SK-MEL-5 (cell line): ENCODE measurements at places on chromosomes 1 and 21. TPM values are rescaled to one million over a fixed set of nuclear protein-coding genes. Genes with fewer than 3 reads are reported as not detected.

Gene TMEM200B
- not detected in 2 replicates for total RNA-seq

DNA sequence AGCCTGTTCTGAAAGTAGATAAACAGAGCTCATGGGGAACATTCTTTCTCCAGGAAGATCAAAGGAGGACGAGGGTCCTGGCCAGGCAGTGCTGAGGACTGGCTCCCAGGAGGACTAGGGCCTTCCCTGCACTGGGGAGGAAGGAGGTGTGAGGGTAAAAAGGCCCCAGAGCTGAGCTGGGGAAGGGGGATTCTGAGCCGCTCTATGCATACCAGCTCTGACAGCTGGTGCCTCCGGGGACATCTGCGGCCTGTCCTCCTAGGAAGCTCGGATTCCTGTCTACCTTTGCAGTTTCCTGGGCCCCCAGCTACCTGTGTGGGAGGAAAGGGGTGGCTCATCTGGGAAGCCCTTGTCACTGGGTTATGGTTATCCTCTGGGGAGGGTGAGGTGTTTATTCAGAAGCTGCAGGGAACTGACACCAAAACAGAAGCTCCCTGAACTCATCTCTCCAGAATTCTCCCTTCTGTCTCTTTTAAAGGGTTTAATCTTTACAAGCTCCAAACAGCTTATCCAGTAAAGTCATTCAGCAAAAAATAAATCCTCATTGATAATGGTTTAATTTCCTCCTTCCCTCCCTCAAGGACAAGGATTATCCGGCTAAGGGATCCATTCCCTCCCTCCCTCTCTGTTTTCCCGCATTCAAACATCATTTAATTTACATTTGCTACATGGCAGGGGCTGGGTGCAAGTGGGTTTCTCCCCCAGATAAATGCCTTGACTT is 31.0 kb downstream of the NENF start:
- DNase-seq, result no peak

Gene RAB3GAP2
- 19.8 and 20.4 TPM in 2 replicates for total RNA-seq

- DNase-seq, result peak; percentile 28
These were observed 408 bp downstream of the LMO4 start for GRCh38 chr1:87329051-87329525.

GRCh38 chr1:50231209-50231608 is 122.5 kb downstream of the ELAVL4 start:
- DNase-seq, result no peak

DNA sequence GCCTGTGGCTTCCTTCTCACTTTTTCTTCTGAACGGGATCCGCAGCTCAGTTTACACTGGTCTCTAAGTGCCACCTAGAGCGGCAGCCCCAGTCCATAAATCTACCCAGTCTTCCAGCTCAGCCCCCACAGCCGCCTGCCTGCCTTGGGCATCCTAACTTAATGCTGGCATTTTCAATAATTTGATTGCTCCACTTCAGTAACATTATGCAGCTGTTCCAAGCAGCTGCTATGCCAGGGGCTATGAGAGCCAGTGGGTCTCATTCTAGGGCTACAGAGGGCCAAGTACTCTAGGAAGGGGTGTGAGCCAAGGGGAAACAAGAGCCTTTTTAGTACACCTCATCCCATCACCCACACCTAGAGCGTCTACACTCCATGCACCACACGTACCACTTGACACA is 48.4 kb upstream of the COA6 start:
- DNase-seq, result no peak

- DNase-seq, result no peak
These were observed 38.2 kb downstream of the KANK4 start for GRCh38 chr1:62280960-62281465.

DNA sequence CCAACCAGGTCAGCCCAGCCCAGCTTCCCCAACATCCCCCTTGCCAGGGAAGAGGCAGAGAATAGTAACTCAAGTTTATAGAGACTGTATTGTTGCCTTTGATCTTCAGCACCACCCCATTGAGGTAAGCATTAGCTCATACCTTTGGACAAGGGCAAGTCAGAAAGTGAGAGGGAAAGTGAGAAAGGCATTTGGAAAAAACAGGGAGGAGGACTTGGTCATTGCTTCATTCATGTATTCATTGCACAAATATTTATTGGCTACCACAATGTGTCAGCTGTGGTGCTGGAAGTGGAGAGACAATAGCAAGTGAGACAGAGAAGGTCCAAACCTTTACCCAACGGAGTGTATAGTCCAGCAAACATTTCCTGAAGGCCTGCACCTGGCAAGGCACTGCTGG is 561.2 kb downstream of the KIF26B start:
- DNase-seq, result no peak

DNA sequence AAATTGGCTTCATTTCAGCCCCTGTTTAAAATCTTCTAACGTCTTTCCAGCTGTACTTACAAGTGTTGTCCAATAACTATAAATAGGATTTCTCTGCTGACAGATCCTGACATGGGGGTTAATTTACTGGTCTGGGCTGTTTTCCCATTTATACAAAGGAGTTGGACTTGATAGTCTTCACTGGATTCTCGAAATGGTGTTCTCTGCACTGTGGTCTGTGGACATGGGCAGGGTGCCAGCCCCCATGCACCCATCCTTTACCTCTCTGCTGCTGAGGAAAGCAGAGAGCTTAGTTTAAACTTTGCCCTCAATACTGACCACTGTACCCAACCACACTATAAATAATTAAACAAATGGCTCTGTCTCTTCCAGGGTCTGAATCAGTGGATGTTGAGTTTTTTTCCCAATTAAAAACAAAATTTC is 5.2 kb downstream of the DIO1 start:
- DNase-seq, result no peak

Gene LGR6
- not detected in 2 replicates for total RNA-seq

DNA sequence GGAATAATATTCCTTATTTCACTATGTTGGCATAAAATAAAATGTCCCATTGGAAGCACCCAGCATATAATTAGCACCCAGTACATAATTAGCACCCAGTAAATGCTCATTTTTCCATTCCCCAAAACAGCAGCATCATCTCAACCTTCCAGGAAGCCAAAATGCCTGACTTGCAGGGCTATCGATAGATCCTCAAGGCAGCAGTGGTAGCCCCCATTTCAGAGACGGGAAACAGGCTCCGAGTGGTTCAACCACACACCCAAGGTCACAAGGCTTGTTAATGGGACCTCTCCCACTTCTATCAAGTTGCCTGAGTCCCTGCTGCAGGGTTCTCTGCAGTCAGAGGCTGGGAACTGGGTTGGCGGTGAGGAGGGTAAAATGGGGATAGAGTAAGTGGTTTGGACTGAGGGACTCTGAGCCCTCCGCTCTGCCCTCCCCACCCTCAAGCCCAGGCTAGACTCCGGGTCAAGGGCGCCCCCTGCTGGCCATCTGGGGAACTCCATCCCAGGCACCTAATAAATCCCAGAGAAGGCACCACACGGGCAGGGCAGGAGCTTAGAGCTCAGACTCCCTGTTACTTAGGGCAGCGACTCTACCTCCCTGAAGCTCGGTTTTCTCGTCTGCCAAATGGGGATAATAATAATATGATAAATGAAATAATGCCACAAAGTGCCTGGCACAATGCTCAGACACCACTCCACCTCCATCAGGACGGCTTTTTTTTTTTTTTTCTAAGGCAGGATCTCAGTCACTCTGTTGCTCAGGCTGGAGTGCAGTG is 21.9 kb upstream of the LAPTM5 start:
- peak; percentile 82 for DNase-seq

DNA sequence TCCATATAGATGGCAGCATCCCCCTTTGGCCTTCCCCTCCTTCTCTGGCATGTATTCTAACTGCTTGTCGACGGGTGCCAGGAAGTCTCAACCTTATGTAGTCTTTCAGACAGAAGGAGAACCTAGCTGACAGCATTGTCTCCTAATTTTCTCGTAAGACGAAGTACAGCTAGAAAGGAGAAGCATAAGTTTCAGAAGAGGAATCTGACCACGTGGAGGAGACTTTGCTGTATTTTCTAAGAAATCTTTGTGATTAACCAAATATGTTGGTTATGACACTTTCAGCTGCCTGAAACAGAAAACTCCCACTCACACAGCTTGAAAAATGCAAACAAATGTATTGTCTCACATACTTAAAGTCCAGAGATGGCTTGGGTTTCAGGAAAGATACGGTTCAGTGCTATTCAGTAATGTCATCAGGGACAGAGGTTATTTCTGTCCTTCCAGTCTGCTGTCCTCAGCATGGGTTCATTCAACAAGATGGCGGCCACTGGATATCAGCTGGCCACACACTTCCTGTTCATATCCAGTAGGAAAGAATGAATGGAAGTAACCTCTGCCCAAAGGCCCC is 109.5 kb upstream of the ZNF648 start:
- no peak for DNase-seq

GRCh38 chr21:43982489-43983078 is 29.5 kb upstream of the TRAPPC10 start:
- no peak for DNase-seq

Gene LCA5L
- total RNA-seq, result 1.5 and 2.2 TPM in 2 replicates

DNA sequence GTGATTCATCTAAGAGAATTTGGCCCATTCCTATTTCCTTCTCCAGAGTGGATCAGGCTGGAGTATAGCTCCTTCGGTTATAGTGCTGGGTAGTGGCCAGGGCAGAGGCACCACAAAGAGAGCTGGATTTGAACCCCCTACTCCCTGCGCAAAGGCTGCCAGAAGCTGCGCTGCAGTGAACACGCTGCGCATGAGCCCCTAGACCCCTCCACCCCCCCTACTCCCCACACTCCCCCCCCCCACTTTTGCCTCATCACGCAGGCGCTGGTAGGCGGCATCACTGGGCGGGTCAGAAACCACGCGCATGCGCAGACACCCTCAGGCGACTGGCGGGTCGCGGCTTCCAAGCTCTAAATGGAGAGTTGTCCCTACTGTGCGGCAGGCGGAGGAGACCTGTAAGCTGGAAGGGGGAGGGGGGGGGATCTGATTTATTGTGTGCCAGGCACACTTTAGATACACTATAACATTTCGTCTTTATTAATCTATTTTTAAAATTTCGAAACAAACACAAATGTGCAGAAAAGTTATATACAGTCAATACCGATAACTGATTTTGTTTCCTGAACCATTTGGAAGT is 38.7 kb upstream of the HMGN1 start:
- peak; percentile 87 for DNase-seq

GRCh38 chr1:245988393-245989078 is 518.5 kb downstream of the SMYD3 start:
- no peak for DNase-seq

Gene CD84
- total RNA-seq, result not detected in 2 replicates

DNA sequence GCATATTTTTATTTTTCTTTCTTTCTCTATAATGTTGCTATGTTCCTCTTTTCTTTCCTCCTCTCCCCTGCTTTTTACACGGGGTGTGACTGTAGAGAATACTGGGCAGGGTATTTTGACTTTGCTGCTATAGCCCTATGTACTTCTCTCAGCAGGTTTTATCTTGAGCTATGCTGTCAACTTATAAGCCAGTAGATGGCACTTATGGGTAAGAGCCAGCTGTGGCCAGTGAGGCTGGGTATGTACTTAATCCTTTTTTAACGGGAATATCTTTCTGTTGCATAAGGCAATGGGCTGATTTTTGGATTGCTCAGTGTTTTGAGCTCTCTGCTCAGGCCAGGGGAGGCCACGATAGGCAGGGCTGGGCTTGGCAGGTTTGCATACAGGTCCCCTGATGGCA is 99.0 kb downstream of the KCNK2 start:
- DNase-seq, result peak; percentile 49

Gene NFASC
- 1.7 and 2.6 TPM in 2 replicates for total RNA-seq

GRCh38 chr1:17539477-17540254 is at the start of gene ARHGEF10L:
TSS of gene ARHGEF10L (plus strand) at chr1:17539698. CDS start at chr1:17580596, 40,898 bp downstream.
- no peak for DNase-seq

GRCh38 chr1:107643766-107644165 is 321.2 kb downstream of the VAV3 start:
- DNase-seq, result no peak

- peak; percentile 89 for DNase-seq
These were observed 58.9 kb upstream of the LAPTM5 start for GRCh38 chr1:30816211-30817076.

Gene KIF17
- 0.16 TPM in 1 of 2 replicates, not detected in the other for total RNA-seq

DNA sequence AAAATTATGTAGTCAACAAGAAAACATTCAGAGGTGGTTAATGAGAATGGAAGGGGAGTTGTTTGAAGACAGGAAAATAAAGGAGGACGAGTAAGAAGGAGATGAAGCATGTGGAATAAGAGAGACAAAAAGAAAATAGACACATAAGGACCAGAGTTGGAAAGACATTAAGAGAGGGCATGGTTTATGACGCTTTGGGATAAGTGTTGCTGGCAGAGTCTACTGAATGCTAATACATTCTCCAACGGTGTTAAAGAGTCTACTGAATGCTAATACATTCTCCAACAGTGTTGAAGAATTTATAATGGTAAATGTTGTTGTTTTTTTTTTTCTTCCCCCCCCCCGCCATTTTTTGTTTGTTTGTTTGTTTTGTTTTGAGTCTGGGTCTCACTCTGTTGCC is 13.1 kb downstream of the PRKAA2 start:
- no peak for DNase-seq

- no peak for DNase-seq
These were observed 14.8 kb upstream of the KIF21B start for GRCh38 chr1:201038186-201038876.

DNA sequence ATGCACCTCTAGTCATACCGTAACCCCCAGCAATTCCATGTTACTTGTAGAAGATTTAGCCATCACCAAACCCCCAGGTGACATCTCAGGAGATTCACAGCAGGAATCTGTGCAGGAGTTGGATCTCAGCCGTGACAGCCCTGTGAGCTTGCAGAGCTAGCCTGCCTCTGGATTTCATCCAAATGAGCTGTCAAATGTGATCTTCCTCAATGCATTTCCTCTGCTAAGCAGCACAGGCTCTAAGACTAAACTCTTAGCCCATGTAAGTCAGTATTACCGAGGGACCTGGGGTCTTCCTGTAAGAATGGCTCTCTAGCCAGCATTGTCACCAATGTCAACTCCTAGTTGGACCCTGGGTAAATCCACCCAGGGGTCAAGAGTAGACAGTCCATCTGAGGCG is 41.7 kb downstream of the UMODL1 start:
- DNase-seq, result no peak

Gene FBLIM1
- 0.77 and 1.0 TPM in 2 replicates for total RNA-seq

DNA sequence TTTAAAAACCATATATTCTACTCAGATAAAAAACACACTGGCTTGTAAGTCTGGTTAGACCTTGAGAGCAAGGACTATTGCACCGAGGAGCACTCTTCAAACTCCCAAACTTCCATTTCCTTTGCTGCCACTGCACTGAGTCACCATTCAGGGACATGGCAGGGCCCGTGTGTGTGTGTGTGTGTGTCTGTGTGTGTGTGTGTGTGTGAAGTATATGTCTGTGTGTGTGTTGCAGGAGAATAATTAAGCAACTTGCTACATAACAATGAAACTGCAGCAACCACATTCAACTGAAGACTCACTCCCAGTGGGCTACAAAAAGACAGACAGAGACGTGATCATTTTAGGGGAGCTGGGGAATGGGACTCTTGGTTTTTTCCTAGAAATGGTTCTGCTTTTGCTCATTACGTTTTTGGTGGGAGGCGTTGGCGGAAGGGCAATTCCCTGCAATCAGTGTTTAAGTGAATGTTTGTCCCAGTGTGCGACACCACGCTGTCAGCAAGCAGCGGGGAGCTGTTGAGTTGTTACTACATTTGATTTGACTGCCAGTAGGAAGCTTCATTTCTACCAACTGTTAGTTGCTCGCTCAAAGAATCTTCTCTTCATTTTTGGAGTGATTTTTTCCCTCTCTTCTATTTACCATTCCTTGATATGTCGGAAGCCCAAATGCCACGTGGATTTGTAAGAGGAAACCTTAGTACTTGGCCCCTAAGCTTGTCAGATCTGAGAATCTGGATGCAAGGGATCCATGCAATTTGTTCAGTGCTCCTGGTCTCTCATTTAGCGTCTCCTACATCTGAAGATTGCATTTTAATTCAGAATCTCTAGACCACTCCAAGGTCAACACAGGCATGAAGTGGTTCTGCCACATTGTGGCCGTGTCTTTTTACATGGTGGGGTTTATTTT is 36.1 kb downstream of the ESRRG start:
- no peak for DNase-seq
